ENCODE measurements at places on chromosomes 3 and 15. TPM values are rescaled to one million over a fixed set of nuclear protein-coding genes. Genes with fewer than 3 reads are reported as not detected.

DNA sequence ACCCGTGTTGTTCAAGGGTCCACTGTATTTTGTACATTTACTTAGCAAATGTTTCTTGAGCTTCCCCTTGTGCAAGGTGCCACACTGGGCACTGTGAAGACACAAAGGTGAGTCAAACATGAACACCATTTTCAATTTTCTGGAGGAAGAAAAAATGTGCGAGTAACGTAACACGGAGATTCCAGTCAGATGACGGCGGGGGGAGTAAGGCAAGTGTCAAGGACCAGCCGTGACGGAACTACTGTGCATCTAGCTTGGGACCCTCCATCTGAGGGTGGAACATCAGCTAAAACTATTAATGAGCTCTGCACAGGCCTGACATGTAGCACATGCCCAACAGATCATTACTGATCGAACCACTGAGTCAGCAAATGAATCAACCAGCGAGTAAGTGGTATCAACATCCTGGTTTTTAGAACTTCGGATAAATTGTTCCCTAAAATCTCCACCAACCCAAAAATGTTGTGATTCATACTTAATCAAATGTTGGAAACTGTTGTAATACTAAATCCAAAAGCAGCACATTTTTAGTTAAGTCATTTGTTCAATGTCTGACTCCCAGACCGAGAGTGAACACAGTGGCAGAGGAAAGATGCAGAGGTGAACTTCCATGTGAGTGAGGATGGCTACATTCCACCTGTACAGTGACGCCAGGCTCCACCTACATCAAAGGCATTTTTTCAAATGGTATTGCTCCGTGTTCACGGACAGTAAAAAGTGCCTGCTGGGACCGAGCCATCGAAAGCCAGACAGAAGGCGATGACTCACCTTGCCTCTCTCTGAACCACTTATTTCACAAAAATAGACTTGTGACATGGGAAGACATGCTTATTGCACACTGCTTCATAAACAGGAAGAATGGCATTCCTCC is 172.2 kb downstream of the ATP10A start:
- no peak for DNase-seq

Gene ACKR4
- not detected for total RNA-seq

Gene LYSMD4
- 6.4 TPM for total RNA-seq

DNA sequence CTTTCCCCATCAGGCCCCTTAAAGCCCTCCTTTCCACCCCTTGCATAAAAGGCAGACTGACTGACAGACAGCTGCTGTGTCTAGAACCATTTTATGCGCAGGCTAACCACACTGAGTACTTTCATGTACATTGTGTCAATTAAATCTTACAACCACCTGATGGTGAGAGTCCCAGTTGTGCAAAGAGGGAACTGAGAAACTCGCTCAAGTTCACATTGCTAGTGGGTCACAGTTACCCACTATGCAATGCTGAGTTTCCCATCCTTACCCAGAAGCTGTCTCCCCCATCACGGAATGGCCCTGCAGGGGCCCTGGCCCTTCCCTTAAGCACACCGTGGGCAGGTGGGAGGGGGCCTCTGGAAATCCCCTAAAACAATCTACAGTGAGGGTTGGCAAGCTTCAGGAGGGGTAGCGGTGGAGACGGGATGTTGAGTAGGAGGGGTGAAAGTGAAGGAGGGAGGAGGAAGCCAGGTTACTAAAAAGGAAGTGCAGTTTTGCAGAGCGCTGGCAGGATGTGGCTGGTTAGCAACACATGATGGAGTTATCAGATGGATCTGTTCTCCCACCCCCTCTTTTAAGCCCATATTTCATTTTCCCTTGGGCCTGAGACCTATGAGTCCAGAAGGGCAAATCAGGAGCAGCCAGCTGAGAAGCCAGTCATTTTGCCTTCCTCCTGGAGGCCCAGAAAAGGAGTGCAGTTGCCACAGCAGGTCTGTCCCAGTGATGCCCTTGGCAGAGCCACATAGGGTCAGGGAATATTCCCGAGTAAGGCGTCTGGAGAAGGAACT is 30.0 kb downstream of the STARD5 start:
- DNase-seq = peak; percentile 57

DNA sequence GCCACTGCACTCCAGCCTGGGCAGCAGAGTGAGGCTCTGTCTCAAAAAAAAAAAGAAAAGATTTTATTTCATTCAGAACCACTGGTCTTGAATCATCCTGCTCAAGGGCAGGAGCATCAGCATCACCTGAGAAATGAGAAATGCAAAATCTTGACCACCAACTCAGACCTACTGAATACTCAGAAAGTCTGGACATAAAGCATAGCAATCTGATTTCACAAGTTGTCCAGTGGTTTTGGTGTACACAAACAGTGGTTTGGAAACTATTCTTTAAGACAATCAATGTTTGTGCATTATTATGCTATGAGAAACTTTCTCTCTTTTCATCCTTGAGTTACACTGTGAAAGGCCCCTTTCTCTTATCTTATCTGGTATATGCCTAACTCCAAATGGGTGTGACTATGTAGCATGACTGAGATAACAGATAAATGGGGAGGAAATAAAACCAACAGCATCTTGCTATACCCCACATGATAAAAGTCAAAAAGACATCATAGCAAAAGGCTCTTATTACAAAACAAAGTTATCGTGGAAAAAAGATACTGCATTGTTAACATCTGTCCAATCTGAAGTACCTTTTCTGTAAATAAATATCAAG is 174.2 kb upstream of the STT3B start:
- DNase-seq = no peak

Gene IL20RB
- 3.2 TPM for total RNA-seq

GRCh38 chr3:149085828-149086231 is 503 bp downstream of the HLTF start:
- DNase-seq = no peak

GRCh38 chr3:16377196-16377595 is 112.2 kb downstream of the OXNAD1 start:
- no peak for DNase-seq

DNA sequence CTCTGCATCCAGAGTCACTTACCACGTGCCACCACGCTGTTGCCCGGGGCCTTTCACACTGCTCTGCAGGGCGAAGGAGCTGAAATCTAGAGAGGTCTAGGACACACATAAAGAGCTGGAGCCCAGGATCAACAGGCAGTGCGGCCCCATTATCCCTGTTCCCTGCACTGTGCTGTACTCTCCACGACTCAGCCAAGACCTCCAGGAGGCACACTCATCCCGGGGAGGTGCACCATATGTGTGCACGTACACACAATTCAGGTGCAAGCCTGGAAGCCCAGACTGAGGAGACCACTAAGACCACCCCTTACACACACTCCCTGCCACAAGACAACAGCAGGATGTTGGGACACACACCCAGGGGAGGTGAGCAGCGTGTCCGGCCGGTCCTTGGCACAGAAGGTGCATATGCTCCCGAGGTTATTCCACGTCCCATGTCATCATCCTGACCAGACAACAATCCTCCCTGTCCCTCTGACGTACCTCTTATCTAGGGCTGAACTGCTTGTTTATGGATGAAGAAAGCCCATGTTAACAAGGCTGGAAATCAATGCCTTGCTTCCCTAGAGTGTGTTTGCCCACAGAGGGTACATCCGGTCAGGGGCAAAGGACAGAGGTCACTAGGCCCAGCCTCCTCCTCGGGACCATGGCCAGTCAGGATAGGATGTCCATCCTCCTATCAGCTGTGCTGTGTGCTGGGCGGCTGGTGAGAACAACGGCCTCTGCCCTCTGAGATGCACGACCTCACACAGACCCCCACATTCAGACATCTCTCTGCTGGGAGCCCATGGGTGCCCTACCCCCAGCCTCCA is 16.1 kb downstream of the KLF15 start:
- DNase-seq = no peak

DNA sequence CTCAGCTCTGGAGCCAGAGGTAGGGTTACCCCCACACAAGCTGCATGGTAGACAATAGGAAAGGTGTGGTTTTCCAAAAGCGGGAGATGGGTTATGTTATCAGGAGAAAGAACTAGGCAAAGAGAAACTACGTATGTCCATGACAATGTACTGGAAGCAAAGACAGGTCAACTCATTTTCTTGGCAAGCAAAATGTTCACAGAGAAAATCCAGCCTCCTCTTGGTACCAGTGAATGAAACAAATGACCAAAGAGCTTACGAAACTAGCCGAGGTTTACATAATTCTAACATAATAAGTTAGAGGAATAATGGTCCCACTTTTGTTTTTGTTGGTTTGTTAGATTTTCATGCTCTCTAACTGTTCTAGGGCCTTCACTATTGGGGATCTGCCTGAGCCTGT is 338.1 kb upstream of the TGFBR2 start:
- DNase-seq = no peak

Gene TMEM89
- total RNA-seq = not detected
